ENCODE measurements at places on chromosomes 12 and 14.

DNA sequence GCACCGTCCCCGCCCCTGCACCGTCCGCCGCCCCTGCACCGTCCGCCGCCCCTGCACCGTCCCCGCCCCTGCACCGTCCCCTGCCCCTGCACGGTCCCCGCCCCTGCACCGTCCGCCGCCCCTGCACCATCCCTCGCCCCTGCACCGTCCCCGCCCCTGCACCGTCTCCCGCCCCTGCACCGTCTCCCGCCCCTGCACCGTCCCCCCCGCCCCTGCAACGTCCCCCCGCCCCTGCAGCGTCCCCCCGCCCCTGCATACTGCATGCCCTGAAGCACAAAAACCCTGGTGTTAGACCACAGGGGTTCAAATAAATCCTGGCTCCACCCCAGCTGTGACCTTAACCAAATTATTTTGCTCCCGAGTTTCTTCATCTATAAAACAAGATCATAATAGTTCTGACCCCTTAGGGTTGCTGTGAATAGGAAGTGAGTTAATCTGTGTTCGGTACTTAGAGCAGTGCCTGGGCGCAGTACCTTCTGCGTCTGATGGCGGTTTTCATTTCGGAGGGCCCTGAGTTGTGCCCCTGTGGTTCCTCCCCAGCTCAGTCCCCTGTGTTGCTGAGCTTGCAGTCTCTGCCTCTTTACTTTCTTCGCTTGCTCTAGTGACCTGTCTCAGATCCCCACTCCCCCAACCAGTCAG, 38.1 kb downstream of the ESRRB start:
- DNase-seq = no peak

- DNase-seq = no peak
Measured at GRCh38 chr14:89058697-89059096, 234.2 kb downstream of the TTC8 start.

DNA sequence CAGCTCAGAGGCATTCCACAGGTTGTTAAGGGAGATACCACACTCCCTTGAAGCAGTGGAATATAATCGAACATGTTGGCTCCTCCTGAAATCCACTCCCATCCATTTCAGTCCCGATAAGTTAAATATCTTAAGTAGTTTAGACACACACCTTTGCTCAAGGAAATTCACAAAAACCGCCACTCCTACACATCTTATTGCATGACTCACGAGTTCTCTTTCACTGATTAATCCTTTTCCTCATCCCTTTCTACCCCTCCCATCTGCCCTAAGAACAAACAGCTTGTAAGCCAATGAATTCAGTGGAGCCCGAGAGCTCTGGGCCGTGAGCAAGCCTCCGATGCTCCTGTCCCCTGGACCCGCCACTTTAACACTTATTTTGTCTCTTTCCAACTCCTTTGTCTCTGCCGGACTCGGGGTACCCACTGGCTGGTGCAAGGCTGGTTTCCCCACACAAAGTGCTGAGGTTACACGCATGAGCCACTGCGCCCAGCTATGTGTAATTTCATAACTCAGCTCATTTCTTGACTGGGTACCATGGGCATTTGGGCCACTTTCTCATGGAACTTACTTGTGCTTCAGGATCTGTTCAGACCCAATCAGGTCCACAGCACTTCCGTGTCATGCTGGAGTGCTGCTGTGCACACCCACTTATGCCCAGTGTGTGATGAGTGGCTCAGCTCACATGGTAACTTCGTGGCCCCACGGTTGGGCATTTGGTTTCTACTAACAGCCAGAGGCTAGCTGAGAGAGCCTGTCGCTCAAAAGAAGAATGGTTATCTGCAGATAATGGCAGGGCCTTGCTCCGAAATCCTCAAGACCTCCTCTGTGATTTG, 171.8 kb upstream of the ALG10B start:
- no peak for DNase-seq

DNA sequence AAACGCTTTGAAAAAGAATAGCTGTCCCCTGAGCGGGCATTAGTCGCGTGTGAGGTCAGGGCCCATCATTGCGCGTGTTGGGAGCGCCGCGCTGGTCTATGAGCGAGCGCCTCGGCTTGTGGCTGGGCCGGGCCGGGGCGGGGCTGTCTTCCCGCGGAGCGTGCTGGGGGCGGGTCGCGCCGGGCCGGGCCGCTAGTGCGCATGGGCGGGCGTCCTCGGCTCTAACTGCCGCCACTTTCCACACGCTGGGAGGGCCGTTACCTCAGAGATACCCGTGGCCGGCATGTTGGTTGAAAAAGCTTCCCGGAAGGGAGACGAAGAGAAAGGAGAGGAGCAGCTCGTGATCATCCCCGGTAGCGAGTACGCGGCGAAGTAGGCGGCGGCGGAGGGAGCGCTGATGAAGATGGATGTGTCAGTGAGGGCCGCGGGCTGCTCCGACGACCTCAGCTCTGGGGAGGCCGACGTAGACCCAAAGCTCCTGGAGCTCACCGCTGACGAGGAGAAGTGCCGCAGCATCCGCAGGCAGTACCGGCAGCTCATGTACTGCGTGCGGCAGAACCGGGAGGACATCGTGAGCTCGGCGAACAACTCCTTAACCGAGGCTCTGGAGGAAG, at the start of gene EID3:
TSS of gene EID3 (plus strand) at position 202 of the 614 bp plus-strand sequence. CDS start at position 398, 196 bp downstream.
- DNase-seq = peak; percentile 57

- DNase-seq = no peak
Measured at GRCh38 chr14:26008290-26008689, 589.5 kb downstream of the NOVA1 start.

Measured in thoracic aorta (tissue), 2 donors.